GM12891 (cell line): ENCODE measurements at places on chromosomes 3 and 15.
A peak's percentile ranks its signal among the peaks of the same experiment; 100 is the strongest.

DNA sequence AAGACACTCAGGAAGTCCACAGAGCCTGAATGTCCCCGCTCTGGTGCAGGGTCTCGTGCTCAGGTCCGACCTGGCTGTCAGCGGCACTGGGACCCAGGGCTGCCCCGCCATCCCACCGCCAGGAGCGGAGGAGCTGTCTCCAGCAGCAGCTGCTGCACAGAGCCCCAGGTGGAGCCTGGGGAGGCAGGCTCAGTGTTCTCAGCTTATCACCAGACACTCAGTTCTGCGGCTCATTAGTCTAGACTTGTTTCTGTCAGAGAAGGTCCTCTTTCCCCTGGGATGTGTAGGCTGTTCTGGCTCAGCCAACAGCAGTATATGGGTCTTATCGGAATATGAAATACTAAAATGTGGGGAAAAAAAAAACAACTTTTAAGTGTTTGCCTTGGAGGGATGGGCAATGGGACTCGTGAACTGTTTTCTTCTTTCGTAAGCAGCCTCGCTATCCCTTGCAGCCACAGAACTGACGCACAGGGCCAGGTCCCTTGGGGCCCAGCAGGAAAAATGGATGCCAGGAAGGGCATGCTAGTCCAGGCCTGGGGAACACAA is 75.9 kb downstream of the KLF13 start:
- no peak for DNase-seq

GRCh38 chr3:124374583-124374982 is 355.7 kb upstream of the UMPS start:
- DNase-seq: no peak

GRCh38 chr3:196195664-196196265 is 15.4 kb downstream of the ZDHHC19 start:
- DNase-seq: no peak

DNA sequence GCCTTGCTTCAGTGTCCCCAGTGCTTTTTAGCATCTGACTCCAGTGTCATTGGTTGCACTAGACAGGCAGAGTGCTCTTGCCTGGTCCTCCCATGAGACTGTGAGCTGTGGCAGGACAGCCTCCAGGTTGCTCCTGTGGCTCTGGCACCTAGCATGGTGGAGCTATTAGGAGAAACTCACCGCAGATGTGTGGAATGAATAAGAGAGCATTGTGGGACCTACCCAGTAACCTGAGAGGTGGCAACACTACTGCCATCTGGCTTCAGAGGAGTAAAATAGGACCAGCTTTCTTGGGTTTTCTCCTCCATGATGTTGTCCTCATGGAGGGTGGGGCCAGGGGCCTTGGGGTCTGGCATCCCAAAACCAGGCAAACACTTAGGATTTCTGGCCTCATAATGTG is 183.6 kb downstream of the EPHB1 start:
- DNase-seq: no peak

DNA sequence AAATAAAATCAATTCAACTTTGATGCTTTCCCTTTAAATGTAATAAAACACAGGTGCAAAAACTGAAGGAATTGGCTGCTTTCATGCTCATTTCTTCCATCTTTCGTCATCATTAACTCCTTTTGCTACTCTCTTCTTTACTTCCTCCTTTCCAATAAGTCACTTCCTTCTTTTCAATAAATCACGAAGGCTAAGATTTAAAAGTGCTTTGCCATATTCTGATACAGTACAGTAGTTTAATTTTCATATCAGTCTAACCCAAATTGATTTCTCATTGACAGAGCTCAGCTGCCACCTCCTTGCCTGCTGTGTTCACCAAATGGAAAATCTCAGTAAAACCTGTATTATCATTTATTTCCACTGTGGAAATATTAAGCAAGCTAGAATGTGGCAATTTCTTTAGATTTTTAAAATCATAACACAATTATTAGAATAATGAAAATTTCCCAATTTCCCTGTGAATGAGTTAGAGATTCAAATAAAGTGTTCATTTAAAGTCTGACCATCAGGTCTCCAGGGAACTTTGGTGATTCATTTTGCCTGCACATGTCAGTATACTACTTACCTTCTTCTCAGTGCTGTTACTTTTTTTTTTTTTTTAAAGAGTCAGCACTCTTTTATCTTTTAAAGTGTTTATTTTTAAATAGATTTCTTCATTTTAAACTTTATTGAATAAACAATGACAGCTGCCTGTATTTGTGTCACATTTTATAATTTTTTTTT is 41.6 kb downstream of the NANOGP8 start:
- no peak for DNase-seq

GRCh38 chr3:171982828-171983227 is 56.5 kb upstream of the FNDC3B start:
- no peak for DNase-seq

- DNase-seq: no peak
These were observed 100.3 kb downstream of the MYLK start for GRCh38 chr3:123783811-123784210.

- no peak for DNase-seq
These were observed 6.2 kb downstream of the SUCLG2 start for GRCh38 chr3:67648229-67648628.

GRCh38 chr3:185825639-185826481 is 1.0 kb upstream of the IGF2BP2 start:
- no peak for DNase-seq

DNA sequence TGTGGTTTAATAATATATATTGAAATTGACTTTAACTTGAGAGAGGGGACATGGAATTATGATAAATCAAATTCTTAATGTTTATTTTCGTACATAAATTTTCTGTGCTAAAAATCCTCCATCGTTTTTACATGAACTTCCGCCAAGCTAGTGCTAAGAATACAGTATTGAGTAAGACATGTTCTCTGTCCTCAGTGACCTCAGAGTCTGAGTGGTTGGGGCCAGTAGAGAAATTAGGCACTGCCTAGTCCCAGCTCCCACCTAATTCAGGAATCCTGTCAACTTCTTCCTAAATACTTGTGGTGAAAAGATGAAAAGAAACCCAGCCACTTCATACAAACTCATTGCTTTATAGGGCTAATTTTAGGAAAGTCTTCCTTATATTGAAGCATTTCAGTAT is 110.3 kb downstream of the PPP2R3A start:
- DNase-seq: no peak

DNA sequence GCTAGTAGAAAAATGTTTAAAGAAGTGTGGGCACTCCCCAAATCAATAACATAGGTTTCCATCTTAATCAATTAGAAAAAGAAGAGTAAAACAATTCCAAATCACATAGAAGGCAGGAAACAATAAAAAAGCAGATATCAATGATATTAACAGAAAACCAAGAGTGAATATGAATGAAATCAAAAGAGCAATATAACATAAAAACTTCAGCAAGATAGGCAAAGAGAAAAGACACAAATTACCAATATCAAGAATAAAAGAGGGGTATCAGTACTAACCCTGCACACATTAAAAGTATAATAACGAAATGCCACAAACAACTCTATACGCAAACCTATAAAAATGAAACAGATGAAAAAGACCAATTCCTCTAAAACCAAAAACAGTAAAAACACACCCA is 19.6 kb downstream of the DMXL2 start:
- no peak for DNase-seq

- no peak for DNase-seq
These were observed 13.5 kb upstream of the TTBK2 start for GRCh38 chr15:42933886-42934667.

DNA sequence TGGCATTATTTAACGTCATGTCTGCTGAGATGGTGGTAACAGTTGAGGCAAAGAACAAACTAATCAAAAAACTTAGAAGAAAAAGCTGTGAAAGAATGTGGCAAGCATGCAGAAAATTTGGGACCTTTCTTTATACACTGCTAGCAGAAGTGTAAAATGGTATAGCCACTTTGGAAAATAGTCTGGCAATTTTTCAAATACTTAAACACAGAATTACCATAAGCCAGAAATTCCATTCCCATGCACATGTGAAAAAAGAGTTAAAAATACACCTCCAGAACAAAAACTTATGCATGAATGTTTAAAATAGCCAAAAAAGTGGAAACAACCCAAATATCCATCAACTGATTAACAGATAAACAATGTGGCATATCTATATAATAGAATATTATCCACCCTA is 613.3 kb downstream of the TBL1XR1 start:
- no peak for DNase-seq

- DNase-seq: no peak
These were observed at the start of gene P2RY14 for GRCh38 chr3:151278230-151278629. Gene P2RY14 (minus strand): TSS chr3:151278542. CDS start chr3:151214316, 64,226 bp downstream.

DNA sequence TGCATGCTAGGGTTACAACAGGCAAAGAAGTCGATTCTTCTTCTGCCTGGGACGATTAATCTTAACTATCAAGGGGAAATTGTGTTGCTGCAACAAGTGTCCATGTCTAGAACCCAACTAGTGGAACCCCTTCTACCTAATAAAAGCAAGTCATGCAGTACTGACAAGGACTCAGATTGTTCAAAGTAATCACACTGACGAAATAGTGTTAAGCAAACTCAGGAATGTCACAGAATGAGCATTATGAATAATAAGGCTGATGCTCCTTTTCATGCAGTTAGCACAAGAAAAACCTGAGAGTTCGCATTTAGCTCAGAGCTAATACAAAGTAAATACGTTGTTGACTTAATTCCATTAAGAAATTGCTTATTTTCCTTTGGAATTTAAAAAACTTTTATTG is 47.5 kb upstream of the TRIM42 start:
- DNase-seq: no peak

DNA sequence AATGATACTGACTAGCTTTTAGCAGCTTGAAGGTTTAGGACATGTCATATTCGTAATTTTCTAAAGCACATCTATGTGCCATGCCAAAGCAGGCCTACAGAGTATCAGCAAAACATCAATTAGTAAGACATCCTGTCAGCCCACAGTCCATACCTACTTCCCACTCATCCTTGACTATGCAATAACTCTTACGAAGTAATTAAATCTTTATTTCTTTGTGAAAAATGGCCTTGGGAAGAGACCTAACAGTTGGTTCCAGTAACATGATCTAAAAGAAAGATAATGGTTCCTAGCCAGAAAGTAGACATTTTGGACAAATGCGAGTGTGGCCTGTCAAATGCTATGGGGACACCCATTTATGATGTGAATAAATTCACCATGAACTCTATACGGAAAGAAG is 172.6 kb upstream of the TNIK start:
- no peak for DNase-seq

- no peak for DNase-seq
These were observed 37.6 kb downstream of the MTMR10 start for GRCh38 chr15:30953731-30954378.

GRCh38 chr3:94147012-94147411 is 84.2 kb downstream of the NSUN3 start:
- no peak for DNase-seq

DNA sequence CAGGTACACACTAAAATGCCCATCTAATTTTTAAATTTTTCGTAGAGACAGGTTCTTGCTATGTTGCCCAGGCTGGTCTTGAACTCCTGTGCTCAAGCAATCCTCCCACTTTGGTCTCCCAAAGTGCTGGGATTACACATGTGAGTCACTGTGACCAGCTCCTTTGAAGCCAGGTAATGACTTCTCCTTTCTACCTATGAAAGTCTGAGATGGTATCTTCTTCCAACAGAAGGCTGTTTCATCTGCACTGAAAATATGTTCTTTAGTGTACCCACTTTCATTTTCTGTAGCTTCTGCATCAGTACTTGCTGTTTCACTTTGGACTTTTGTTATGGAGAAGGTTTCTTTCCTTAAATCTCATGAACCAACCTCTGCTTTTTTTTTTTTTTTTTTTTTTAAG is 8.8 kb downstream of the OIP5 start:
- no peak for DNase-seq

- peak; percentile 28 for DNase-seq
These were observed 27.3 kb downstream of the STARD5 start for GRCh38 chr15:81296673-81297072.

DNA sequence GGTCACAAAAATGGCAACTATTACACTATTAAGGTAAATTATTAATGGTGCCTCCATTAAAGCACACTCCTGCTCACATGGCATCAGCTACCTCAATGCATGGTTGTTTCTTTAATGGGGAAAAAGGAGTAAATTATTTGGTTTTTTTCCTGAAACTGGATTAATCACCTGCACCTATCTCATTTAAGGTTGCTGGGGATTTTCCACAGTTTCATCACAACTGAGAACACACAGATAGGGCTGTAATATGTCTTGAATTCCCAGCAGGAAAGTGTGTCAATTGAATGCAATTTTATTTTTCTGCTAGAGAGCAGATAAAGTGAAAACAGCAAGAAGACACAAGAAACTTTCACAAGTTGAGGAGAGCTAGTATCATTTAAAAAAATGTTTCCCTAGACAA is 36.4 kb downstream of the RFTN1 start:
- DNase-seq: no peak

- DNase-seq: no peak
These were observed 420.0 kb downstream of the GABRB3 start for GRCh38 chr15:26352909-26353308.

- DNase-seq: no peak
These were observed 621 bp downstream of the ANXA2 start for GRCh38 chr15:60396958-60397771.

- no peak for DNase-seq
These were observed 581.4 kb upstream of the TBL1XR1 start for GRCh38 chr3:177778633-177779032.

GRCh38 chr3:10741891-10742671 is 73.9 kb upstream of the SLC6A11 start:
- no peak for DNase-seq

- no peak for DNase-seq
These were observed 11.0 kb downstream of the TSPAN3 start for GRCh38 chr15:77059786-77060361.

- DNase-seq: no peak
These were observed 259 bp upstream of the CILP start for GRCh38 chr15:65211482-65211982.

GRCh38 chr3:194396859-194397756 is 2.0 kb downstream of the GP5 start:
- DNase-seq: no peak

DNA sequence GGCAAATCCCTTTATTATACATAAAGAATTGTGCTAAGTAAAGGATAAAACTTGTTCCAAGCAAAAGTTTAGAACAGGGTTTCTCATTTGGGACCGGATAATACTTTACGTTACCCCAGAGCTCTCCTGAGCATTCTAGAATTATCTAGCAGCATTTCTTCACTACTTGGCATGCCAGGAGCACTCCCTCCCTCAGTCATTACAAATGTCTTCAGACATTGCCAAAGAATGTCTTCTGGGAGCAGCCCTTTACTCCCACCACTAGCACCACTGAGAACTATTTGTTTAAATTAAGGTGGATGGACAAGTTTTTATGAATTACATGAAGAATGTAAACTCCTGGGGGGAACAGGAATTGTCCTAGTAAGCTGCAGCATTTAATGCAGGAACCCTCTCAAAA is 516.4 kb downstream of the GBE1 start:
- DNase-seq: no peak

DNA sequence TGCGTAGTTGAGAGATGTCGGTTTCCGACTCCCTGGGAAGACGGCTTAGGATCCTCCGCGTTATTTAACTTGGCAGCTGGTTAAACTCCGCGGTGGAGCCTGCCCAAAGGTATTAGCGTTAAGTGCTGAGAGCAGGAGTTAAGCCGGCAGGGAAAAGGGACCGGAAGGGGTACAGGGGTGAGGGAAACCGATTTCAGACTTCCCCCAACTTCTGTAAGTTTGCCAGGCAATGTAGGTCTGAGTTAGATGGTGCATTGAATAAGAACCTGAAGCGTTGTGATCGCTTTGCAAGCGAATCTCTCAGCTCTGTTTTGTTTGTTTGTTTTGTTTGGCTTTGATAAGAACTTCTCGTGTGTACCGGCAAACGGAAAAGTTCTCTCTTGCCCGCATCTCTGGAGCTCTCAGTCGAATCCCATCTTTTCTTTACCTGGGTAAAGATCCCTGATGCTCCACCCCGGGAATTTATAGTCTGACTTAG is 6.0 kb upstream of the FEZF2 start:
- DNase-seq: no peak
